ENCODE measurements at places on chromosomes 16 and 17.

DNA sequence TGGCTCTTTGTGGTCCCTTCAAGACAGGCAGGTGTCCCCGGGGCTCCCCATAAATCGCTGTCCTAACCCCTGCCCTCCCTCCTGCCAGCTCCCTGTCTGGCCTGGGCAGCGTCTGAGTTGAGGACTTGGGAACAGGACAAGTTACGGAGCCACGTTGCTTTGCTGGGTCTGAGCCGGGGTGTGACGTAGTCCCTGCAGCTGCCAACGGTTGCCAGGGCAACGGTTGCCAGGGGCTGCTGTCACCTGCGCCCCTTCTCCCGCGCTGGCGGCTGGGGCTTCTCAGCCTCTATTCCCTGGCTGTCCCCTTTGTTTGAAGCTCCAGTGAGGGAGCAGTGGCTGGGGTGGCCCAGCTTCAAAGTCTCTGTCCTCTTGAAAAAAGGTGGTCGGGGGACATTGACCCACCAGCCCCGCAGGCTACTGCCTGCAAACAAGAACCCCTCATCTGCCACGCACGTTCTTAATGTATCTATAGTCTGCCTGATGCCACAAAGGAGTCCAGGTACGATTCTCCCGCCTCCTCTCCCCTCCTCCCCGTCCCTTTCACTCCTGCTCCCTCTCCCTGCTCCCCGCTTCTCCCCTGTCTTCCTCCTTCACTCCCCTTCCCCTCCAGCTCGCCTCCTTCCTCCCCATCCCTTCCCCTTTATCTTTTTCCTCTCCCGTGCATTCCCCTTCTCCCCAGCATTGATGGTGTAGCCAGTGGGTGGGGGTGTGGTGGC, 10.9 kb downstream of the ADGRG1 start:
- DNase-seq: peak; percentile 53

DNA sequence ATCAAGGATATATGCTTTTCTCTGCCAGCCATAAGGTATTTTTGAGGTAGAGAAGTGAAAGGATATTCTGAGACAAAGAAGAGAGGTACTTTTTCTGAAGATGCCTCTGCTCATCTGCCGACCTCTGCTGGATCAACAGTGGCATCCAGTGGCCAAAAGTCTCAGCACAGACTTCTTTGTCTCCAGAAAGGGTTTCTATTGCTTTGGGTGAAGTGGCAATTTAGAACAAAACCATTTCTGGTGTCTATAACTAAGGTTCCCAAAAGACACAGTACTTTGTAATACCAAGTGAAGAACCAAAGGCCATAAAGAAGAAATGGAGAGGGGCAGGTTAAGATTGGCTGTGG, 155.2 kb upstream of the C17orf78 start:
- peak; percentile 21 for DNase-seq

DNA sequence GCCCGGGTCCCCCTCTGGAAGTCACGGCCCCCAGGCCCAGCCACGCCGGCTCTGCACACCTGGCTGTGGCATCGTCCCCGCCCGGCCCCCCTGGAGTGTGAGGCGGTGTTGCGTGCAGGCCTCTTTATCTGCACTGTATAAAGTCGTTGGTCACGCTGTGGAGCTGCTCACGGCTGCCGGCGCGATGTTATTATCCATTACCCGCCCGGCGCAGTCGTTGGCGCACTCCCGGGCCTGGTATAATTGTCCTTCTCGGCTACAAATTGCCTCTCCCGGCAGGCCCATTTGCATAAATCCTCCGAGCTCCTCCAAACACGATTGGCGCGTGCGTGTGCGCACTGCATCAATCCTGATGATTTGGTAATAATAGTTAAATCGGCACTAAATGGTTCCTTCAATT, 57.8 kb downstream of the BAHCC1 start:
- DNase-seq: peak; percentile 79

GRCh38 chr17:65208717-65209116, 71.5 kb downstream of the RGS9 start:
- no peak for DNase-seq

- no peak for DNase-seq
Observed at GRCh38 chr17:63546308-63547082, 3.8 kb upstream of the DCAF7 start.

- DNase-seq: peak; percentile 74
Observed at GRCh38 chr17:60720763-60721531, 43.3 kb downstream of the BCAS3 start.

DNA sequence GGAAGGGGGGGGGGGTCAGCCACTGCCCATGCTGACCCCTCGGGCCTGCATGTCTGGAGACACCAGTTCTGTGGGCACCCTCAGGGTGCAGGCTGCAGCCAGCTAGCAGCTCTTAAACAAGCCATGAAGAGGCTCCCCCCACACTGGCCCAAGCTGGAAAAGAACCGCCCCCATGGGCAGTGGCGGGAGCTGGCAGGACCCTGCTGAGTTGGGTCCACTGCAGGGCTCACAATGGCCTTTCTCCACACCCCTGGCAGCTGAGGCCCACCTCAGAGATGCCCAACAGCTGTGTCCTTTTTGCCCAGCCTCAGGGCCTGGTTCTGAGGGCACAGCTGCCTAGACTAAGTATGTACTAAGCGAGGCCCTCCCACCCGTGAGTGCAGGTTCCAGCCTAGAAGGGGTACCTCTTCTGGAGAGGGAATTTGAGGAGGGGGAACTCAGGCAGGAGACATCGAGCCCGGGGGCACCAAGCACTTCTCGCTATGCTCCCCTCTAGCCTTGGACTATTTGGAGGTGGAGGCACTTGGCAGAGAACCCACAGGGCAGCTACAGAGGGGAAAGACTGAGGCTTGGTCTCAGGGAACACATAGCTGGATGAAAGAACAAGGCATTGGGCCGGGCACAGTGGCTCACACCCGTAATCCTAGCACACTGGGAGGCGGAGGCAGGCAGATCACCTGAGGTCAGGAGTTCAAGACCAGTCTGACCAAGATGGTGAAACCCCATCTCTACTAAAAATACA, 3.2 kb downstream of the THRA start:
- no peak for DNase-seq

Data from A673 (cell line).